ENCODE measurements at places on chromosomes 6 and 20.

- no peak for DNase-seq
Measured at GRCh38 chr6:61538801-61539200, 747.2 kb downstream of the KHDRBS2 start.

- no peak for DNase-seq
Measured at GRCh38 chr6:121630716-121631115, 195.3 kb downstream of the GJA1 start.

DNA sequence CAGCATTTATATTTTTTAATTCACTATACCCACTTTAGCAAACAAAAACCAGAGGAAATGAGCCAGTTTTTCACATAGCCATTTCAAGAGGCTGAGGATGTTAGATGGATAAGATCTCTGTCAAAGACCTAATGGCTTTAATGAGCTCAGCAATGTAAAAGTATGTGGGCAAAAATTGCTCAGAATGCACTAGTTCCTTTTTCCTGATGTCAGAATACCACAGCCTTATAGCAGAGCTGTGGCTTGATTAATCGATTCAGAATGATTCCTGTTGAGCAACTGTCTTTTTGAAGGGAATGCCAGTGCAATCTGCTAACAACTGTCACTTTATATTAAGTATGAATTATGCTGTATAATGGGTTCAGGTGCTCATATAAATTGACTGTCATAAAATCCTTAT, 100.6 kb upstream of the HIVEP1 start:
- DNase-seq: no peak

DNA sequence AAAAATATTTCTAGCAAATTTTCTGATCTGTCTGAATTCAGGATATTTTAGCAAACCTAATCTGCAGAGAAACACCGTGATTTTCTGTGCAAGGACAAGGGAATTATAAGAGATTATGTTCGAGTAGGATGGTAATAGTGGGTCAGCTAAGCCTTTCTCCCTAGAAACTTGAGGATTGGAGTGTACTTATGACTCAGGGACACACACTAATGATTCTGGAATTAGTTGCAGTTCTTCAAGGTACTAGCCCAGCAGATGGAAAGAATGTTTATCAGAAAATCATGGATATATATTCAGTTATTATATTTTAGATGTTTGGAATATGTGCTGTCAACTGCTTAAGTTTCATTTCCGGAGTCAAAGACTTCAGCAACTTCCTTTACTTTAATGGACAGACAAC, 177.1 kb upstream of the MAP3K7 start:
- DNase-seq: no peak

GRCh38 chr6:10578723-10579122, 57.6 kb downstream of the GCNT2 start:
- DNase-seq: no peak
